ENCODE measurements at places on chromosomes 4 and X.
A peak's percentile ranks its signal among the peaks of the same experiment; 100 is the strongest.

DNA sequence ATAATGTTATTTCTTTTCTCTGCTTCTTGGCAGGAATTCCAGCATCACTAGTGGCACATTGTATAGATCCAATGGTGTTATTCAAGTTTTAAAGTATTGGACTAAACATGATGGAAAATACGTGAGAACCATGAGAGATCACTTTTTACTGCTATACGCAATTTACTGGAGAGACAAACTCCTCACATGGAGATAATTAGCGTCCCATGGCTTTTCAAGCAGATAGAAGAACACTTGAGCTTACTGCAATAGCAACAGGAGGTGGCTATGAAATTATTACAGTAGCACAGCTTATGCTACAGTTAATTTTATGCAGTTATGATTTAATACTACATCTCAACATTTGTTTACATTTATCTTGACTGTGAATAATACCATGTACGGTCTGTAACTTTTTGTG is 11.9 kb upstream of the TMEM185A start:
- DNase-seq = no peak

- DNase-seq = no peak
Observed at GRCh38 chr4:157220371-157220881, at the start of gene GRIA2. TSS of gene GRIA2 (plus strand) at chr4:157220728. CDS start at chr4:157221043, 315 bp downstream.

DNA sequence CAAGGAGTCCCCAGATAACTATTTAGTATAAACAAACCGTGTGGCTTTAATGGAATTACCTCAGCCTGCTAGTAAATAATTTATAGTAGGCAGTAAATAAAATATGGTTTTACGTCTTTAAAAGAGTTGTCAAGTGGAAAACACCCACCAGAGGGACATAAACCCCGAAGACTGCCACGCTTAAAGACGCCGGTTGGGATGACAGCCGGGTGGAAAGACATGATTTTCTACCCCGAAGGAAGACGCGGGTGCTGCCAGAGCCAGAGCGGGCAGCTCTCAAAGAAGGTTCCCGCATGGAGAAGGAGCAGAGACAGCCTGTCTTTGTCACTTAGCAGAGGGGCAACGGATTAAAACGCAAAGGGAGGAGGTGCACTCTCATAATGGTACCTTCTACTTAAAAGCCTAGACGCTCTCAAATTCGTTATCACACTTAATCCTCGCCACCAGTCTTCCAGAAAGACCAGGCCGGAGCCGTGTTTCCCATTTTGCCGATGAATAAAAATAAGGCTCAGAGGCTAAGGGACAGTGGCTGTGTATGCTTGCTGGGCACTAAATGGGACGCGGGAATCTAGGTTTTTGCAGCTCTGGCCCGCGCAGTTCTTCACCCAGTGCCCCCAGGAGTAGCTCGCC is 140.5 kb upstream of the ZIC3 start:
- no peak for DNase-seq

- no peak for DNase-seq
Observed at GRCh38 chr4:138513535-138513934, 271.4 kb upstream of the SLC7A11 start.

- peak; percentile 93 for DNase-seq
Observed at GRCh38 chr4:156977435-156978160, 6.0 kb upstream of the PDGFC start.

- no peak for DNase-seq
Observed at GRCh38 chr4:179867300-179867878, 2375.8 kb upstream of the TENM3 start.

Measured in HCEC 1CT (cell line).